T-helper 2 cell (primary cell): ENCODE measurements at places on chromosomes 6 and 20.

- no peak for DNase-seq
Observed at GRCh38 chr6:130158056-130158455, 64.7 kb downstream of the SAMD3 start.

- DNase-seq, result no peak
Observed at GRCh38 chr6:2784061-2784460, 18.9 kb downstream of the WRNIP1 start.

DNA sequence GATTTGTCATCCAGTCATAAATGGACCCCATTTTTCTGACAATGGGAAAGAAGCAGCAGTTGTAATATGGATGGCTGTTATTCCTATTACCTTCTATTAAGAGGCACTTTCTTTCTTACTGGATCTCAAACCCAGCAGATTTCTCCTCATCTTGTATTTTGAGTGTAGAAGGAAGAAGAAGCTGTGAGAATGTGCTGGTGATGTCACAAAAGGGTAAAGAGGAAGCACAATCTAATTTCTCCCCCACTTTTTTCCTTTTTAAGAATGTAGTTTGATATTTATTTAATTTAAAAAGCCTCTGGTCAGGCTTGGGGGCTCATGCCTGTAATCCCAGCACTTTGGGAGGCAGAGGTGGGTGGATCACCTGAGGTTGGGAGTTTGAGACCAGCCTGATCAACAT, 100.0 kb upstream of the JARID2 start:
- DNase-seq, result no peak

DNA sequence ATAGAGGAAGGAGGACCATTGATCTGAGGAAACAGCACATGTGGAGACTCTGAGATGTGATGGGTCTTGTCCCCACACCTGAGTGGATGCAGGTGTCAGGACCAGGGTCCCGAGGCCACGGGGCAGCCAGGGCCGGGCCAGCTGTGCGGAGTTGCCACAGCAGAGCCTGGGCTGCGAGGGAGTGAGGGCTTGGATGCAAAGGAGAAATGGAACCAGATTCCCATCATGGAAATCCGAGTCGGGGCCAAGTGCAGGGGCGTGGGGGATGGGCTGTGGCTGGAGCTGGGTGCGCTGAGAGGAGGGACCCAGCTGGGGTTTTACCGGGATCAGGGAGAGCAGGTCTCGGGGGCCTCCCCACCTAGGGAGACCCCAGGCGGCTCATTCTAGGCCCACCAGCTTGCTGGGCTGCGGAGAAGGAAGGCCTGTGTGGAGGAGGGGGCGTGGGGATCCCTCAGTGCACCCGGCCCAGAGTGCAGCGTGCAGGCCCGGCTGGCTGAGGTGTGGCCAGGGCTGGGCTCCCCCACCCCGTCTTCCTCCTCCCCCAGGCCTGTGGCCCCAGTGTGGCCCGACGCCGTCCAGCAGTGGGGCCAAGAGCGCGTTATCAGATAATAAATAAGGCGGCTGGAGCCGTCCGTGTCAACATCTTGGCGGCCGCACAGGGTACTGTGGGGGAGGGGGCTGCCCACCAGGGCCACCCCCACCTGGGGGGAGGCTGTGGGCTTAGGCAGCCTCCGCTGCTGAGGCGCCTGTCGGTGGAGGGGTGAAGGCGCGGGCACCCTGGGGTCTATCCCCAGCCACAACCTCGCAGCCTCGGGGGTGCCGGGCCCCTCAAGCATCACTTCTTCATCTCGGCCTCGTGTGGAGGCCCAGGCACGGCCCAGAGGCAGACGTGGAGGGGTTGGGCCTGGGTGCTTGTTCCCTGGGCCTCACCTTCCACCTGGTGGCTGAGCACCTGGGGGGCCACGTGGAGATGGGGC, 17.2 kb downstream of the GATA5 start:
- no peak for DNase-seq

DNA sequence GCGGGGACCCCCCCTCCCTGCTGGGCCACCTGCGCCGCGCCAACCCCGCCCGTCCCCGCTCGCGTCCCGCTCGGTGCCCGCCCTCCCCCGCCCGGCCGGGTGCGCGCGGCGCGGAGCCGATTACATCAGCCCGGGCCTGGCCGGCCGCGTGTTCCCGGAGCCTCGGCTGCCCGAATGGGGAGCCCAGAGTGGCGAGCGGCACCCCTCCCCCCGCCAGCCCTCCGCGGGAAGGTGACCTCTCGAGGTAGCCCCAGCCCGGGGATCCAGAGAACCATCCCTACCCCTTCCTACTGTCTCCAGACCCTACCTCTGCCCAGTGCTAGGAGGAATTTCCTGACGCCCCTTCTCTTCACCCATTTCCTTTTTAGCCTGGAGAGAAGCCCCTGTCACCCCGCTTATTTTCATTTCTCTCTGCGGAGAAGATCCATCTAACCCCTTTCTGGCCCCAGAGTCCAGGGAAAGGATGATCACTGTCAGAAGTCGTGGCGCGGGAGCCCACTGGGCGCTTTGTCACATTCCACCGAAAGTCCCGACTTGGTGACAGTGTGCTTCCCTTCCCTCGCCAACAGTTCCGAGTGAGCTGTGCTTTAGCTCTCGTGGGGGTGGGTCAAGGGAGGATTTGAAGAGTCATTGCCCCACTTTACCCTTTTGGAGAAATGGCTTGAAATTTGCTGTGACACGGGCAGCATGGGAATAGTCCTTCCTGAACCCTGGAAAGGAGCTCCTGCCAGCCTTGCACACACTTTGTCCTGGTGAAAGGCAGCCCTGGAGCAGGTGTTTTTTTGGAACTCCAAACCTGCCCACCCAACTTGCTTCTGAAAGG, 2.1 kb downstream of the VEGFA start:
- no peak for DNase-seq

DNA sequence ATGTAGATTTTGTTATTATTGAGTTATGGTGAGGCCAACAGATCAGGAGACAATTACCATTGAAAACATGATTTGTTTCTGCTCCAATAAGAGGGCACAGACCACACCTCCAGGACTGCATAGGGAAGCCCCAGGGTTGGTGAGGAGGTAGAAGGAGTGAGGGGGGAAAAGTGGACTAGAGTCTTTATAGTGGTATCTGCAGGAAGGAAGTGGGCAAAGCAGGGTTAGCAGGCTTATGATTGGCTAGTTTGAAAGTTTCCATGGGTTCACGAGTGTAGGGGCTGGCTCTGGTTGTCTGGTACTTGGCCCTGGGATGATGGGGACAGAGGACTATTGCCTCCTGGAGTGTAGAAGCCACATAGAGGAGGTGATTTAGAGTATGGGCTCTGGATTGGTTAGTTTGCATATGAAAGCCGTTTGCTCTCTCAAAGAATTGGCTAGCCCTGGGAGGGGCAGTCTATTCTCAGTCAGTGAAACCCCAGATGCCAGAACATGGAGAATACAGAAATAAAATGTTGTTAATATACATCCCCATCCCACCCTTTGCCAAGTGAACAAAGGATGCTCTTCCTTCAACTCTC, 156.6 kb downstream of the KLHL32 start:
- no peak for DNase-seq
